NCI-H524 treated with DMSO at 0.1 percent for 48 hours (cell line): ENCODE measurements at places on chromosomes 1 and 21.

DNA sequence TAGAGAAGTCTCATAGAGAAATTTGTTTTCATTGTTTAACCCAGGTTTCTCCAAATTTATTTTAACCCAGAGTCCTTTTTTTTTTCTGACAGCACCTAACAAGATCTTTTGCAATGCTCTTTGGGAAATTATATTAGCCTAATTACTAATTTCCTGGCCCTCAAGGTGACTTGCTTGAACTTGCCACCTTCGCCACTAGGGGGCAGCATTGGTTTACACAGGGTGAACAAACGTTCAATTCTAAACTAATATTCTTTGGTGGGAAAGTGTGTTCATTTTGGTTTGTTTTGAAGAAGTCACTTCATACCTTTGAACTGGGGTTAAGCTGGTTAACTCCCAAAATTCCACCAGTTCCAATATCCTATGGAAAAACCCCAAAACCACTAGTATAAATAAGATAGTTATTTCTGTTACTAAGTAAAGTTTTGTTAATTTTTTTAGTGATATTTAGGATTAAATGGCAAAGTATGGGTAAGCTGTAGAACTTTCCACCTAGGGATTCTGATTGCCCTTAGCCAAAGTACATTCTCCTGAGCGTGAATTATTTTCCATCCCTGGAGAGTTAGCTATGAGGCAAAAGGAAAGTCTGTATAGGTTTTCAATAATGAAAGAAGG is 13.0 kb downstream of the CCDC190 start:
- no peak for DNase-seq

- DNase-seq = no peak
Observed at GRCh38 chr1:82445132-82445531, 644.4 kb downstream of the ADGRL2 start.

DNA sequence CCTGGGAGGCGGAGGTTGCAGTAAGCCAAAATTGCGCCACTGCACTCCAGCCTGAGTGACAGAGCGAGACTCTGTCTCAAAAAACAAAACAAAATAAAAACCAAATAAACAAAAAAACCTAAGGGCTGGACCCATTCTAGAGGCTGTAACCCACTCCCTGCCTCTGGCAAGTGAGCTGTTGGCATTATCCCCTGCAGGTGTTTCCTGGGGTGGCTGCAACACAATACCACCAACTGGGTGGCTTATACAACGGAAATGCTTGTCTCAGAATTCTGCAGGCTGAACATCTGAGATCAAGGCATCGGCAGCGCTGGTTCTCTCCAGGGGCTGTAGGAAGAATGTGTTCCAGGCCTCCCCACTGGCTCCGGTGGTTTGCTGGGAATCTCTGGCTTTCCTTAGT is 15.2 kb downstream of the LRRC38 start:
- no peak for DNase-seq

- DNase-seq = no peak
Observed at GRCh38 chr1:54402896-54403295, 3.3 kb downstream of the SSBP3 start.

- DNase-seq = no peak
Observed at GRCh38 chr1:53578358-53578757, 119.2 kb downstream of the DMRTB1 start.

DNA sequence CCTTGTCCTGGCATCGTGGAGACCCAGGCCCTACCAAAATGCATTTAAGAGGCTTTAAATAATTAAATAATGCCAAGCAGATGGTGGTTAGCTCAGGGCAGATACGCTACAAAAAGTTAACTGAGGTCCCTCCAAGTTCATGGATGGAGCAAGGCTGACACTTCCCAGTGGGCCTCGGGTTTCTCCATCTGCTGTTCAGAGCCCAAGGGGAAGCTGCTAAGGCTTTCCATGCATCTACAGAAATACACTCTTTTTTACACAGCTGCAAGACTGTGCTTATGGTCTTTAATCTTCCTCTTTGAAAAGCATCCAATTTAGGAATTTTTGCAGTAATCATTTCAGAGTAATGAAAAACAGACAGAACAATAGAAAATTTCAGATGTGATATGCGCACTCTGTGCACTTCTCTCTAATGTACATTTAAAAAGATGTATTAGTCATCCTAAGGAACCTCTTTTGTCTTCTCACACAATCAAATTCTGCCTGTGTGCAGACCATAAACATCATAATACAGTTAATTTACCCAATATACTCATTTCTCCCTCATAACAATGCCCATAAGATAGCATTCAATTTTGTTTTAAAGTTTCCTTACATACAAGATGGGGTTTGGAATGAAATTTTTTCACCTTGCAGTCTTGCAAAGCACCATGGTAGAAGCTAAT is 173.2 kb upstream of the ATP1B1 start:
- DNase-seq = no peak
